ENCODE measurements at places on chromosomes 12 and 14.

- DNase-seq: no peak
These were observed 77.0 kb downstream of the MSRB3 start for GRCh38 chr12:65355461-65355860.

DNA sequence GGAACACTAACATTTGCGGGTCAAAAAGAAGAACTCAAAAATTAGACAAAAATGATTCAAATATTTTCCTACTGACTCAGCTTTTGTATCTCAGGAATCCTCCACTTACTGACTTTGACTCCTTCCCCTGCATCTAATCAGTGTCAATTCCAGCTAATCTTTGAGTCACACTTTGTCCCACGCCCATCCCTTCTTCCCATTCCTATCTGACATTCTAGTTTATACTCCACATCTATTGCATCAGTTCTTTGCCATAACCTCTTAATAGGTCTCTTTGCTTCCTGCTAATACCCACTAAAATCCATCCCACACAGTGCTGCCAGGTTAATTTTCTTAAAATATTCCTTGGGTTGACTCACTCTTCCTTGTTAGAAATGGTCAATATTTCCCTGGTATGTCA, 19.1 kb downstream of the BBS10 start:
- no peak for DNase-seq

- no peak for DNase-seq
These were observed 35.9 kb upstream of the PWP1 start for GRCh38 chr12:107649661-107650061.

DNA sequence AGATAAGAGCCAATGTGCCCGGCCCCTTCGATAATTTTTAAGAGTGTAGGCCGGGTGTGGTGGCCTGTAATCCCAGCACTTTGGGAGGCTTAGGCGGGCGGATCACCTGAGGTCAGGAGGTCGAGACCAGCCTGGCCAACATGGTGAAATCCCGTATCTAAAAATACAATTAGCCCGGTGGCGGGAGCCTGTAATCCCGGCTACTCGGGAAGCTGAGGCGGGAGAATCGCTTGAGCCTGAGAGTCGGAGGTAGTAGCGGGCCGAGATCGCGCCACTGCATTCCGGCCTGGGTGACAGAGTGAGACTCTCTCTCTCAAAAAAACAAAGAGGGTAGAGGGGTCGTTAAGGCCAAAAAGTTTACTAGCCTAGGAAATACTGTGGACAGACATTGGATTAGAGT, 2.6 kb downstream of the KRAS start:
- no peak for DNase-seq

- DNase-seq: no peak
These were observed 30.4 kb downstream of the RTL1 start for GRCh38 chr14:100873096-100873482.

DNA sequence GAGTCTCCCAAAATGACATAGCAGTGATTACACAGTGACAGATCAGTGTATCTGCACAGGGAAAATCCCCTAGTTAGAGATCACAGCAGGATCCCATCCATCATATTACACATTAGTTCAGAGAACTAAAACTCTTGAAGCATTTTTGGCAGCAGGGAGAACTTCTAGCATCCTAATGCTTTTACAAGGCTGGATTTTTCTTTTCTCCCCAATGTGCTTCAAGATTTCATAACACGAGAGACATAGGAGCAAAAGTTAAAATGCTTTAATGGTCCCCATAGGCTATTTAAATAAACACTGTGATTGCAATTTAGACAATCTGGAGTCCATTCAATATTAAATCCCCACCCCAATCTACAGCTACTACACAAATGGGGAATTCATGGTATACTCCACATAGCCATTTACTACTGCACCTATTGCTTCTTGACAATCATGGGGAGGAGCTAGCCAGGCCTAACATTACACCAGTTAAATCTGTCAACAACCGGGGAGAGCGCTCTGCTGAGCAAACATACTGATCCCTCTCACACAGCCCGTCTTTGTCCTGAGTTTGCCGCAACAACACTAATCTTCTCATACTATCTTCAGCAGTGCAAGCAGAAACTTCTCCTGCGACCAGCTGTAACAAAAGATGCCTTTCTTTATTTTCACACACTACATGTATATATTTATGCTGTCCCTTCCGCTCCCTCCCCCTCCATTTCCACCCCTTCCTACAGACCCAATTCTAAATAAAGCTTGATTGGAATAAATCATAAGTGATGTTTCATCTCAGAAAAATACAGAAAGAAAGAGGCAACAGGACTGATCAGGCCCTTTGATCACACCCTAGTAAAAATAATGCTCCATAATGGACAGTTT, 120.3 kb upstream of the SOX5 start:
- no peak for DNase-seq

GRCh38 chr14:95686935-95687334, 709 bp downstream of the TCL1B start:
- no peak for DNase-seq

GRCh38 chr12:40569626-40570179, 122.5 kb upstream of the CNTN1 start:
- DNase-seq: no peak

GRCh38 chr12:59070322-59070933, 150.1 kb upstream of the LRIG3 start:
- DNase-seq: no peak

- no peak for DNase-seq
These were observed 312.8 kb upstream of the SLC16A7 start for GRCh38 chr12:59282999-59283398.

DNA sequence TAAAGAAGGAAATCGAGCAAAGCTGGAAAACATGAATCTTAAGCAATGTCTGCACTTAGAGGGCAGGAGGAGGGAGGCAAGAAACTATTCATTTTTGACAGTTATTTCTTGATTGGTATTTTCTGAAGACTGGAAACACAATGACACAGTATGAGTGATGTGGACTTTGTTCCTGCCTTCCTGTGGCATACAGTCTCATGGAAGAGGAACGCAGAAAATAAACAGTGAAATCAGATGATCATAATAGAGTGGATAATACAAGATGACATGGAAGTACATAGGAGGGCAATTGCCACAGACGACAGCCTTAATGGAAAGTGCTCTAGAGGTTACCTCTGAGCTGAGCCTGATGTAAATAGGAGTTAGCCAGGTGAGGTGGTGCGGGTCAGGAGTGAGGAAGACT, 140.4 kb upstream of the MAX start:
- DNase-seq: no peak

GRCh38 chr12:48775991-48776649, 12.8 kb downstream of the ADCY6 start:
- no peak for DNase-seq

GRCh38 chr14:82412545-82412944, 878.9 kb upstream of the SEL1L start:
- DNase-seq: no peak

GRCh38 chr14:101620821-101621785, 59.8 kb downstream of the DIO3 start:
- no peak for DNase-seq

GRCh38 chr12:131946757-131947156, 3.0 kb upstream of the EP400 start:
- DNase-seq: no peak

GRCh38 chr12:113664224-113664681, 192.6 kb upstream of the LHX5 start:
- DNase-seq: no peak

GRCh38 chr12:95538006-95538405, 13.3 kb downstream of the USP44 start:
- DNase-seq: no peak

- peak; percentile 30 for DNase-seq
These were observed 209.0 kb upstream of the FBXO33 start for GRCh38 chr14:39641224-39641623.

DNA sequence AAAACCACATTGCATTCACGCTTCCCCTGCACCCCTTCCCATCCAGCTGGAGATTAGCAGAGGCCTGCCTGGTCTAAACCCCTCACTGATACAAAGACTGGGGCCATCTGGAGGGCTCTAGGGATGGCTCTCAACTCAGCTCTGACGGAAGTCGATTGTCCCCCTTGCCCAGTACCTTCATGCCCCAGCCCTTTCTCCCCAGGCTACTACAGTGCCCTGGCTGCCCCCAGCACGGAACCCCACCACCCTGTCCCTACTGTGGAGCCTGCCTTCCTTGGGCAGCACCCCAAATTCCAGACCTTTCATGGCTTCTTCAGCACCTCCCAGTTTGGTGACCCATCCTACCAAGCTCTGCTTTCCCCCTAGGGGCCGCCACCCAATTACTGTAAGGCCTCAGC, 25.6 kb downstream of the ZFP36L1 start:
- no peak for DNase-seq

GRCh38 chr12:116876151-116876869, 4.9 kb downstream of the HRK start:
- no peak for DNase-seq

GRCh38 chr14:56026506-56026905, 91.7 kb upstream of the PELI2 start:
- DNase-seq: no peak

GRCh38 chr12:12983420-12984035, 16.5 kb downstream of the HEBP1 start:
- peak; percentile 19 for DNase-seq

DNA sequence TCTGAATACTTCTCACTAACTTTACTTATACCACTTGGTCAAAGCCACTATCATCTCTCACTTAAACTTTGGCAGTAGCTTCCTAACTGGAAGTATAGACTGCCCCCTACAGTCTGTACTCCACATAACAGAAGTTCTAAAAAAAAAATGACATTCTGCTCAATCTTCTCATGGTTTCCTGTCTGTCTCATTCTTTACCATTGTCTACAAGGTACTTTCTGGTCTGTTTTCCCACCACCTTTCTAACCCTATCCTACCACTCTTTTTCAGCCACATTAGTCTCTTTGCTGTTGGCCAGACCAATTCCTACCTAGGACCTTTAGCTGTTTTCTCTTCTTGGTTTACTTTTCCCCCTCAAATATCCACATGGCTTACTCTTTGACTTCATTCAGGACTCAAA, 14.7 kb downstream of the CPSF6 start:
- peak; percentile 55 for DNase-seq

DNA sequence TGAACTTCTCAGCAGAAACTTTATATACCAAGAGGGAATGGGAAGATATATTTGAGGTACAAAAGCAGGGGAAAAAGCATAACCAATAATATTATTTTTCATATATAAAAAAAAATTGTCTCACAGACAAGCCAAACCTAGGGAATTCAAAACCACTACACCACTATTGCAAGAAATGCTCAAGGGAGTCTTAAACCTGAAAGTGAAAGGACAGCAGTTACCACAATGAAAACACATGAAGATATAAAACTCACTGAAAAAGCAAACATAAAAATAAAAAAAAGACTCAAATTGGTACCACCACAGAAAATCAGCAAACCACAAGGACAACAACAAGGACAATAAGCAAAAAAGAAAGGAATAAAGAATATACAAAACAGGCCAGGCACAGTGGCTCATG, 131.9 kb downstream of the CEP128 start:
- DNase-seq: no peak

DNA sequence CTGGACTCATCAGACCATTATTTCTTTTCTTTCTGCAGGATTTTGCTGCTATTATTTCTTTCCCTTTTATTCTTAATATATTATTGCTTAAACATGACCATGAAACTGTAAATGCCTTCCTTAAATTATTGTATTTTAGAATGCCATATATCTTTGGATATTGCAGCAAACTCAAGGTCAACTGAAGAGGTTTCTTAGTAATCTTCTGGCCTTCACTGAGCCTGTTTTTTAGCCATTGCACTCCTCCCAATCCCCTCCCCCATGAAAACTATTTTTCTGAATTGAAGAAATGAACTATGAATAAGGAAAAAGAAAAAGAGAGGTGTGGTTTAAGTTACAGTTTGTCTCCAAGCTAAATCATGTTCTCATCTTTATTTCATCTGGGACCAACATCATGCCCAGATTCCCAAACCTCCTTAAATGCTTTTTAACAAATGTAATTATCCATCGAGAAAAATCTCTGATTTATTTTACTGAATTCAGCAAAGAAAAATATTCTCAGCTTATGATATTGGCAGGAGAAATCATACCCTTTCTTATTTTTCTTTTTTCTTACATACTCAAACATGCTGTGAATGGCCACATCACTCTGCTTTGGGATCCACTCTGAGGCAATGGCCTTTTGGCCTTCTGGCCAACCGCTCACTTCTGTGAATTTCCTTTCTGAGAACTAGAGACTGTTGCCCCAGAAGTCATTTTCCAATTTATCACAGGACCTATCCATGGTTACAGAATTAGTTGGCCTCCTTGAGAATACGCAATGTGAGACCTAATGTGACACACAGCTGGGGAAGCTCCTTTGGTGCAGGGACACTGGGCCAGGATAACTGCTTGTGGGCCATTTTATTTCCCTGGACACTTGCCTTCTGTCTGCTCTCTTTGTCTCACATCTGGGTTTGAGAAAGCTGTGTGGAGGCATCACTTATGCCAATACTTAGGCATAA, 50.9 kb downstream of the IGF1 start:
- no peak for DNase-seq

GRCh38 chr12:49950273-49951251, at the start of gene AQP2:
AQP2 (plus strand) TSS chr12:49950737; CDS start chr12:49950831, 94 bp downstream.
- DNase-seq: no peak

- DNase-seq: no peak
These were observed 66.1 kb upstream of the BCAT1 start for GRCh38 chr12:25014961-25015360.
